ENCODE measurements at places on chromosomes 16 and 17.

GRCh38 chr16:24713379-24713778, 16.1 kb upstream of the TNRC6A start:
- DNase-seq: no peak

DNA sequence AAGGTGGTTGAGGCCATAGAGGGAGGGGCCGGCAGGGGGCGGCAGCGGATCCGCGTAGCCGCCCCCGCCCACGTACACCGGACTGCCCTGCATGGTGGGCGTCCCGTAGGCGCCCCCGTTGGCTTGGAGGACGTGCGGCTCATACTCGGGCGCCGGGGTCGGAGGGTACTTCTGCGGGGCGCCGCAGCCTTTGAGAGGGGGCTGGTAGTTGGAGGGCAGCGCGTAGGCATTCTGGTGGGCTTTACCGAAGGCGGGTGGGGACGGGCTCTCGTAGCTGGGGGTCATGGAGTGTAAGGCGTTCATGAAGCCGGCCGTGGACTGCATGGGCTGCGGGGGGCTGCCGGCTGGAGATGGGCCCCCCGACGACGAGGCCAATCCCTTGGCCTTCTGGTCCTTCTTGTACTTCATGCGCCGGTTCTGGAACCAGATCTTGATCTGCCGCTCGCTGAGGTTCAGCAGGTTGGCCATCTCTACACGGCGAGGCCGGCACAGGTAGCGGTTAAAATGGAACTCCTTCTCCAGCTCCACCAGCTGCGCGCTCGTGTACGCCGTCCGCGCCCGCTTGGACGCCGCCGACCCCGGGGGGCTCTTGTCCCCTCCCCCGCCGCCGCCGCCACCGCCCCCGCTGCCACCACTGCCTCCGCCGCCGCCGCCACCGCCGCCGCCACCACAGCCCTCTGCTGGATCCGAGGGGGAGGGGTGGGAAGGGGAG, 5.7 kb upstream of the HOXB2 start:
- no peak for DNase-seq

- DNase-seq: no peak
These were observed 34.4 kb downstream of the CDRT15L2 start for GRCh38 chr17:20613905-20614304.

GRCh38 chr17:15261258-15261801, 3.8 kb downstream of the PMP22 start:
- DNase-seq: no peak

DNA sequence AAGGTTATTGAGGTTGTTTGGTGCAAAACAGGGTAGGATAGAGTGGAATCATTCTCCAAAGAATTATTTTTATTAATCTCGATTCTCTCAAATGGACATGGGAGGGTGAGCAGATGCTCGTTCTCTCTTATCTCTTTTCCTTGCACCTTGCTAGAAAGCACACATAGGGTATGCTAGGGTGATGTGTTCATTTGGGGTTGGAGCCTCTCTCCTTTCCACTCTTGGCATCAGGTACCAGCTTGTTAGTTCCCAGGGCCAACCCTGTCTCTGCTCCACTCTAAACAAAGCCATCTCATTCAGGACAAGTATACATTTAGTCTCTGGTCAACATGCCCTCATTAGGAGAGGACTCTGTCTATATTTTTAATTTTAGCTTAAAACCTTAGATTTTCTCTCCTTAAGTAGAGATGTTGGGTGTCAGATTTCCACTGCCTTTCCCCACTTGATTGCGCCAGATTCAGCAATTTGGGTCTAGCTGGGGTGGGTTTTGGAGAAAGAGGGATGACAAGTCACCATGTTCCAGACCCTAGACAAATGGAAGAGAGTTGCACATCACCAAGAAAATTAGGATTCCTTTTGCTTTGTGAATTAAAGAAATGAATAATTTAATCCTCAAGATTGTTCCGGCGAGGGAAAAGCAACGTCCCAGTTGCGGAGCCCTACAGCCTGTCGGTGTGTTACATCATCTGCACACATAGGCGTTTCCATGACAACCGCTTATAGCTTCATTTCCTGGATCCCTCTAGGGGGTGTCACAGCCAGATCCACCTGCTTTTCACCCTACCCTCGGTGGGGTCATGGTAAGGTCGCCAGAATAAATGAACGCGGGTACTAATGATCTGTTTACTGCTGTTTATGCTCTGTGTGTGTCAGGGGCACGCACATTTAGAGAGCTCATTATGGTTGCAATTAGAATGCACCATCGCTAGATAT, 41.6 kb downstream of the SNX11 start:
- no peak for DNase-seq

GRCh38 chr17:60901806-60902205, 224.2 kb downstream of the BCAS3 start:
- DNase-seq: no peak

DNA sequence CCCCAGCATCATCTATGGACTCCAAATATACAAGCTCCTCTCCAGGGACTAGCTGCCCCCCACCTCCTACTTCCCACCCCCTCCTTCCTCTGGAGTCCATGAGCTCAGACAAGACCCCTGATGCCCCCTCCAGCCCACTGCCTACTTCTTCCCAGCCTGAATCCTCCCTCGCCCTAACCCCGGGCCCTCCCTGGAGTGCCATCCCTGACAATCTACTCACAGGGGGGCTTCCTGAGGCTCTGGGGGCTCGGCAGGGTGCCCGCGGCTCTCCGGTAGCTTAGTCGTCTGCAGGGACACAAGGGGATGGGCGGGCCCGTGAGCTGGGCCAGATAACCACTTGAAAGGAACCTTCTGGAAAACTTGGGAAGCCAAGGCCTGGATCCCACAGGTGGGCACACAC, 15.1 kb downstream of the MPP3 start:
- DNase-seq: no peak

GRCh38 chr16:87835882-87836331, 33.4 kb downstream of the SLC7A5 start:
- DNase-seq: no peak

GRCh38 chr17:12983991-12984884, 33.6 kb downstream of the ELAC2 start:
- no peak for DNase-seq

GRCh38 chr17:3963237-3964201, 718 bp downstream of the ATP2A3 start:
- DNase-seq: peak; percentile 32

DNA sequence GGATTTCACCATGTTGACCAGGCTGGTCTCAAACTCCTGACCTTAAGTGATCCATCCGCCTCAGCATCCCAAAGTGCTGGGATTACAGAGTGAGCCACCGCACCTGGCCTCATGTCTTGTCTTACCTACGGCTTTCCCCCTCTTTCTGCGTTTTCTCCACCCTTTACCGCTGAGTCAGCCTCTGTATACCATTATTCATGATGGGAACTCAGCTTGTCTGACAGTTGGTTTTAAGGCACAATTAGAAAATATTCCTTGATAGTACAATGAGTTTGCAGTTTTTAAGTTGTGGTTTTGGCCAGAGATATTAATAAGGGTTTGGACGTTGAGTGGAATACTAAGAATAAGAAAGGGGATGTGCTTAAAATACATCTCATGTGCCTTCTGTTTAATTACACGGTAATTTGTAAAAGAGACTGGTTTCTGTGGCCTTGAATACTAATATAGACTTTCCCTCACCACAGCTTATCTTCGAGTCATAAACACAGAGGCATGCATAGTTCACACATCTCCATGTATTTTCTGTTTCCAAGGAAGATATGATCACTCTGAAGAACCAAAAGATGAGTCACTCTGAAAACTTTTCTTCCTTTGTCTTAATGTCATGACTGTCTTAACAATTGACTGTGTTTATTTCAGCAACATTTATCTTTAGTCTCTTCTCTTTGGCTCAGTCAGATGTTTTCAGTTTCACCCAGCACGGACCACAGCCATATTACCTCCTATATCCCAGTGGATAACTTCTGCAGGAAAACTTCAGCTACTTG, 54.4 kb downstream of the PITPNC1 start:
- DNase-seq: no peak

- no peak for DNase-seq
These were observed 53.5 kb upstream of the AKTIP start for GRCh38 chr16:53556521-53556920.

DNA sequence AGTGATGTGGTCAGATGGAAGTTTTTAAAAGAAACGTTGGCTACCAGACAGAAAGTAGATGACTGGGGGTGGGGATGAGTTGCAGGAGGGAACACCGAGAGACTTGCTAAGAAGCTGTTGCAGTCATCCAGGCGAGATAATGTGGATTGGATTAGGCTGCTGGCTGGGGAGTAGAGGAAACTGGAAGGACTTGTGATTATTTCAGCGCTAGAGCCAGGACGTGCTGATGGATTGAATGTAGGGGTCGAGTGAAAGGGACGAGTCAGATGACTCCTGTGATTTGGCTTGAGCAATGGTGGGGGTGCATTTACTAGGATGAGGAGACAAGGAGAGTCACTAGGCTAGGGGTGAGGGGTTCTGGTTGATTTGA, 88.5 kb downstream of the CLEC16A start:
- DNase-seq: no peak

GRCh38 chr16:4938683-4939030, 1.7 kb upstream of the PPL start:
- DNase-seq: no peak

DNA sequence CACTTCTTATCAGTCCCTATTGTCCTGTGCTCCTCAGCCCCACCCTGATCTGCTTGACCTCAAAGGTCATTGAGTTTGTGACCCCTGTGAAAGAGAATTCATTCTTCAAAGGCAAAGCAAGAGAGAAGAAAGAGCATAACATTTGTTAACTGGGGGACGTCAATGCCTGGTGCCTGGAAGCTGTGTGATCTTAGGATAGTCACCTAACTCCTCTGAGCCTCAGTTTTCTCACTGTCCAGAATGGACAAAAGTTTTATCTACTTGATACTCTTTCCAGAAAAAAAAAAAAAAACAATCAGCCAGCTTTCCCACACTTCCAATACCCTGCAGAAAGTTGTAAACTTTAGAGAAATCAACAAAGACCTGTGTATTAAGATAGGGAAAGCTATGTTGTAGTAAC, 173.1 kb downstream of the C16orf78 start:
- no peak for DNase-seq

- DNase-seq: no peak
These were observed 34.2 kb upstream of the ACSM2B start for GRCh38 chr16:20610211-20610891.

DNA sequence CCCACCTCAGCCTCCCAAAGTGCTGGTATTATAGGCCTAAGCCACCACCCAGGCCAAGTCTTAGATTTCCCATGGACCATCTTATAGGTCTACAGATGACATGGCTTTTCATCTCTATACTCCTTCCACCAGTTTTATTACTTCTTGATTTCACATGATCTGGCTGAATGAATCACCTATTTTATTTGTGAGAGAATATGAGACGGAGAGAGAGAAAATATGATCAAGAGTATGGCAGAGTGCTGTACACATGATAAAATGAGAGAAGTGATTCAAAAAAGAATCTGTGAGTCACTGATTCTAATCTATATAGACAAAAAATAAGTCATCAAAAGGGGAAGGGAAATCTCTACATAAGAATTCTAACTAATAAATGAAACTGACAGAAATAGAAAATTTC, 13.7 kb downstream of the ACSM1 start:
- DNase-seq: no peak

DNA sequence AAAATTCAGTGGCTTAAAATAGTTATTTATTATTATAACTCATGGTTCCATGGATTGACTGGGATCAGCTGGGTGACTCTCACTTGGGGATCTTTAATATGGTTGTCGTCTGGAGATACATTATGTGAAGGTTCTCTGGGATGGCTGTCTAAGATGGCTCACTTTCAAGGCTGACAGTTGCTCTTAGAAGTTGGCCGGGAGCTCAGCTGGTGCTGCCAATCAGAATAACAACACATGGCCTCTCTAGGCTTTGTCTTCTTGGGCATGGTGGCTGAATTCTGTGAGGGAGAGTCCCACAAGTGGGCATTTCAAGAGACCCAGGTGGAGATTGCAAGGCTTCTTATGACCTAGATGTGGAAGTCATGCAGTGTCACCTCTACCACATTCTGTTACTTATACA, 269.7 kb downstream of the CA10 start:
- DNase-seq: no peak
